ENCODE measurements at places on chromosomes 4 and X.
A peak's percentile ranks its signal among the peaks of the same experiment; 100 is the strongest.

- DNase-seq = no peak
Measured at GRCh38 chrX:71955530-71956120, 45.0 kb downstream of the NHSL2 start.

DNA sequence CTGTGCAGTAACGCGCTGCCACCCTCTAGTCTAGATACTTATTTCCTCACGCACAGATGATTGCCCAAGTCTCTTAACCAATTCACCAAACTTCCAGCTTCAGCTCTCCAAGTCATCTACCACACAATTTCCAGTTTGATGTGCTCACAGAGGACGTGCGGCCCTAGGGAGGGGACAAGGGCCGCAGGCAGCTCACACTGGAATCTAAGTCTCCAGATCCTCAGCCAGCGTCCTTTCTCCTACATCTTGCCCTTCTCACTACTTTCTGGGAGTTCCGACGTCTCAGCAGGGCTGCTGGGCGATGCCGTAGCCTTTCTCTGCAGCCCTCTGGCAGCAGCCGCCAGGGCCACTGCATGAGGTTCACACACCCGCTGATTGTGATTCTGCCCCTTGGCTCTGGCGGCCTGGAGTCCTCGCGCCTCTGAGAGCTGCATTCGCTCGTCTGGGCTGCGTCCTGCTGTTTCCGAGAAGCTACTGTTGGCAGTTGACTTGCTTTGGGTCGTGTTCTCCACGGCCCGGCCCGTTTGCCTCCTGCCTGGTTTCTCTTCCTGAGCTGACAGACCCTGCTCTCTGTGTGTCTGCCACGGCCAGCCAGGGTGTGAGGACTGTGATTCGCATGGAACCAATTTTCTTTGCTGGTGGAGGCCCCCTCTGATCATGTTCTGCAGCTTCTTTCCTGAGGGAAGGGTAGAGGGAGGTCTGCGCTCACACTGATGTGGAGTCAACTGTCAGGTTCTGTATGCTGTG, 14.1 kb upstream of the TMEM131L start:
- DNase-seq = no peak

DNA sequence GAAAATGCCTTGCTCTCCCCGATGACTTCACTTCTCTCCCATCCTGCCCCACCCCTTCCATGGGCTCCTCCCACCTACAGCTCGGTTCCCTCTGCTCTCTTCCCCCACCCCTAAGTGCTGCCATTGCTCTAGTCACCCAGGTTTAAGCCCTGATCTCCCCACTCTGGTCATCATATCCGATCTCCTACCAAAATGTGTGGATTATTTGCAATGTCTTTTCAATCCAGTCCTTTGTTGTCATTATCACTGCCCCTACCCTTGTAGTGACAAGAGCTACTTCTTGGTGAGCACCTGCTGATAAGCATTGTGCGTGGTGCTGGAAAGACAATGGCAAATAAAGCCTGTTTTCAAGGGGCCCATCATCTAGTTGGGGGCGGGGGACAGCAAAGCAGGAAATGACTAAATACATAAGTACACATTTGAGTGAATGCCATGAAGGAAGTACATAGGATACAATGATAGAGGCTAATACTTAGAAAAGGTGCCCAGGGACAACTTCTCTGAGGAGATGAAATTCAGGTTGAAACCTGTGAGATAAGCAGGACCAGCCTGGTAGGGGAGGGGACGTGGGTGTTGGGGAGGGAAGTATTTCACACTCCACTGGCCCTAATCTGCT, 63.8 kb downstream of the DLG3 start:
- DNase-seq = no peak

DNA sequence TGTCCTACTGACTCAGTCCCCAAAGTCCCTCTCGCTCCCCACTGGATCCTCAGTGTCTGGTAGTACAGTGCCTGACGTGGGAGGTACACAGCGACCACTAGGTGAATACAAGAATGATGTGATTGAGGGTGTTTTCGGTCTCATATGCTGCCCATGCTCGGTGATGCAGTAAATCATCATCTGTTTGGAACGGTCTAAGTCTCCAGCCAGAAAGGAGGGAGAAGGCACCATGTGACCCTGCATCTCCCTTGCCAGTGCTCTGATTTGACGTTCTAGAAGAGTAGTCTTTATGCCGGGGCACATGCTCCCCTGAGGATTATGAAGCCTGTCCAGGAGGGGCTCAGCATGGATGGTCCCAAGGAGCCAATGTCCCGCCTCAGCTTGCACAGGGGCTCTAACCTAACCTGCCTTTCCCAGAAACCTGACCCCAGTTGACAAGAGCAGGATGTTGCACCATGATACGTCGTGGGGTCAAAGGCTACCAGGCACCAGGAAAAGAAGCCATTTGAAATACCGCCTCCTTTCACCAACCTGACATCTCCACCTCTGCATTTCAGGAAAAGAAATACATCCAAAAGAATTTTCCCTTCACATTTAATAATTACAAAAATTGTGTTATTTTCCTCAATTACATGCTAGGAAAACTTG, 13.8 kb upstream of the PLXNB3 start:
- no peak for DNase-seq

DNA sequence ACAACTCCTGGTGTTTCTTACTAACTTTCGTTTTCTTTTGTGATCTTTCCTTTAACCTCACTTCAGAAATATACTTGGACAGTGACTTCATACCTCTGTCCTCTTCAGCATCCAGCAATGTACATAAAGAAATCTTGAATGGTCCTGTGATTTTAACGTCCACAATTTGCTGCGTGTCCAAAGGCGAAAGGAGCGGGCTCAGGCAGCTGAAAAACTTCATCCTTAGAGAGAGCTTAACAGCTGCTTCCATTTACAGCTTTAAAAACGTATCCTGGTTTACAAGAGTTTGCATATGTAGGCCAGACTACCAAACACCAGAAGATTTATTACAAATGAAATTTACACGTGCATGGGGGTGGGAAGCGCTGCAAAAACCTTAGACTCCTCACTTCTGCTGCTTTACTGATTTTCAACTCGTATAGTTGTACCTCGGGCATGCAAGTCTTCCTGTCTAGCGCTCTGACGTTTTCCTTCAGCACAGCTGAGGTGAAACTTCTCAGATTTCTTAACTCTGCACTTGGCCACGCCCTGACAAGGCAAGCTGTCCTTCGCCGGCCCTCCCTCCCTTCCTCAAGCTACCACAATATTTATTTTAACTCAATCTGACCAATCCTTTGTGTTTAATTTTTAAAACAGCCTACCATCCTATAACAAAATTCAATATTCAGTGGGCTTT, 406.4 kb downstream of the FAM47A start:
- no peak for DNase-seq

- DNase-seq = no peak
Measured at GRCh38 chr4:96145601-96146000, 305.7 kb downstream of the PDHA2 start.

DNA sequence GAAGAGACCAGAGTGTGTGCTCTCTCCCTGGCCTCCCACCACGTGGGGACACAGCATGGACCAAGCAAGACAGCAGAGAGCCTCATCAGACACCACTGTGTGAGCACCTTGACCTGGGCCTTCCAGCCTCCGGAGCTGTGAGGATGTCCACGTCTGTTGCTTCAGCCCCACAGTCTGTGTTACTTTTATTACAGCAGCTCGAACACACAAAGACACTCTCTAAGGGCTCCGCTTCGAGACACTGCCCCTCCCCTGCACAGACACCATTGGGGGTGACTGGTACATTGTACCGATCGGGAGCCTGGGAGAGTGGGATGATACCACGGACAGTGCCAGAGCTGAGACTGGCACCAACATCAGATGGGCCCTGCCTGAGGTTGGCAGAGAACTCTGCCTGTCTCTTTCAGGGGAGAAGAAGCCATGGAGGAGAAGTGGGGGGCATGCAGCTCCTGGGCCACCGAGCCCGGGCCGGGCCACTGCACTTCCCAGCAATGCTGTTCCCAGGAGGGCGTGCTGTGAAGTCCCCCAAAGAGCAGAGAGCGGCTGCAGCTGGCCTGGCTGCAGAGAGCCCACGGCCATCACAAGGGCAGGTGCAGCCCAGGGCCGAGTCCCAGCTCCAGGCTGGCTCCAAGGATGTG, 48.1 kb upstream of the HMX1 start:
- DNase-seq = no peak

DNA sequence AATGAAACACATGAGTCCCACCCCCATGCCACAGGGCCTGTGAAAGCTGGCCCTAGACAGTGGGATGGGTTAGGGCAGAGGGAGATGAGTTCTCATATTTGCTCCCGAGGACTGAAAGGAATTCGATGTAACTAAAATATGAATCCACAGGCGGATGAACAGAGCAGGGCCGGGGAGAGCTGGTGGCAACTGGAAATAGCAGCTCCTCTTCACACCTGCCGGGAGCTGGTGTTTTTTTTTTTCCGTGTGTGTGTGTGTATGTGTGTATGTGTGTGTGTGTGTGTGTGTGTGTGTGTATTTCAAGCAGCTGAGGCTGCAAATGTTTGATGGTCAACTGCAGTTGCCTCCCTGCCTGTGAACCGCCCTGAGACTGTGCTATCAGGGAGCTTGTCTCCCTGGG, 115.1 kb upstream of the PSAPL1 start:
- no peak for DNase-seq

GRCh38 chr4:1336088-1336491, 10.9 kb upstream of the UVSSA start:
- no peak for DNase-seq

DNA sequence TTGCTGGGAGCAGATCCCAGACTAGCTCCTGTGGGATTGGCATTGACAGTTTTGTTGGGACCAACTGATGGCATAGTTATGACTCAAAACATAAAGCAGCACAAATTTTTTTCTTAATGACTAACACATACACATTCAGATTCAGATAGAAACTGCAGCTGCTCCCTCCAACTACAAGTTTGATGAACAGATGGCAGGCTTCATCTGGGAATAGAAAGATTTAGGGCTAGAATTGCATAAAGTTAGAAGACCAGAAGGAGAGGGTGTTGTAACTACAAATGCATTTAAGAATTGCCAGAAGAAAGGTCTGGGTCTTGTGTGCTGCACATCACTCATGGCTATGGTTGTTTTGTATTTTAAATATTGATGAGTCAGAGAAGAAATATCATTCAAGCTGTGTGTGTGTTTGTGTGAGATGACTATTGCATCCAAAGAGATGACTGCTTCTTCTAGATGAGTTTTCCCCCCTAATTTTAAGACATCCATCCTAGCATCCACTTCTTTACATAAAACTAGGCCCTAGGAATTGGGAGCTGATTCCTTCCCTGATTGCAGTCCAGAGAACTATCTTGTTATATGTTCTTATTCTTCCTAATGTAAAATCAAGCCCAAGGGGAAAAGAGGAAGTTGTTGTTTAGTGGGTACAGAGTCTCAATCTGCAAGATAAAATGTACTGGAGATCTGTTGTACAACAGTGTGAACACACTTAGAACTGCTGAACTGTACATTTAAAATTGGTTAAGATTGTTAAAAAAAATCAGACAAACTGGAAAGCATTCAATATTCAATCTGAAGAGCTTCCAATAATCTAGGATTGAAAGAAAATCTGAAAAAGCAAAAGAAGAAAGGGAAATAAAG, 175.1 kb downstream of the PARM1 start:
- DNase-seq = no peak

GRCh38 chr4:2413821-2414610, 4.4 kb downstream of the ZFYVE28 start:
- no peak for DNase-seq

- DNase-seq = no peak
Measured at GRCh38 chr4:56611501-56611900, 69.6 kb downstream of the HOPX start.

DNA sequence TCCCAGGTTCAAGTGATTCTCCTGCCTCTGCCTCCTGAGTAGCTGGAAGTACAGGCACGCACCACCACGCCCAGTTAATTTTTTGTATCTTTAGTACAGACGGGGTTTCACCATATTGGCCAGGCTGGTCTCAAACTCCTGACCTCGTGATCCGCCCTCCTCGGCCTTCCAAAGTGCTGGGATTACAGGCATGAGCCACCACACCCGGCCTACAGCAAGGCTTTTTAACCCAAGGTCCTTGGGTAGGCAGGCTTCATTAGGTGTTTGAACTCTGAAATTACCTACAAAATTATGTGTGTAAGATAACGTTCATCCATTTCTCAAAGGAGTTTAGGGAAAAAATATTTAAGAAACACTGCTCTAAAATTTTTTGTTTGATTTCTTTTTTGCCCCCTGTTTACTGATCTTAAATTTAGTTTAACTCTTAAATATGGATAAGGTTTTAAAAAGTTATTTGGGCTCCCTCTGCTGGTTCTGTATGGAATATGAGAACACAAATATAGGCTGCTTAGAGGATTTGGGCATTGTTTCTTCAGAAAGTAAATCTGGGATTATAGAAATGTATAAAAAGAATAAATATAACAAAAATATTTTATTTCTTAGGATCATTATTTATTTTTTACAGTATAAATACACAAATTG, 92.8 kb downstream of the CBR4 start:
- peak; percentile 29 for DNase-seq

GRCh38 chr4:163679189-163679588, 184.7 kb downstream of the TMA16 start:
- DNase-seq = no peak

DNA sequence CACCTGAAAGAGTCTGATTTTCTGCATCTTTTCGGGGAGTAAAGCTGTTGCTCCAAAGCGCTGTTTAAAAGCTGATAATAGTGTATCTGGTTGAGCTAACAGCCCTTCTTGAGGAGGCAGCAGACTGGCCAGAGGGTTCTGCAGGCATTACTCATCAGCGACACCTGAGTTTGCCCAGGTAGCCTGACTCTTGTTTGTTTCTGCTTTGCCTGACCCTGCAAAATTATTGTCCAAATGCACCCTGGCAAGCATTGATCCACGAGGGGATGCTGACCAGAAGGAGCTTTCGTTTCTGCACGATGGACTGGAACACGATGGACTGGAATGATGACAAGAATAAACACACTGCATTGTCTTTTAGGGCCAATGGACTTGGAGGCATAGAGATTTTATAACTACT, 6.2 kb downstream of the CD99 start:
- DNase-seq = peak; percentile 39

GRCh38 chr4:184383497-184384055, 90.8 kb downstream of the IRF2 start:
- no peak for DNase-seq

GRCh38 chr4:80154545-80154933, 42.8 kb upstream of the PRDM8 start:
- DNase-seq = no peak

DNA sequence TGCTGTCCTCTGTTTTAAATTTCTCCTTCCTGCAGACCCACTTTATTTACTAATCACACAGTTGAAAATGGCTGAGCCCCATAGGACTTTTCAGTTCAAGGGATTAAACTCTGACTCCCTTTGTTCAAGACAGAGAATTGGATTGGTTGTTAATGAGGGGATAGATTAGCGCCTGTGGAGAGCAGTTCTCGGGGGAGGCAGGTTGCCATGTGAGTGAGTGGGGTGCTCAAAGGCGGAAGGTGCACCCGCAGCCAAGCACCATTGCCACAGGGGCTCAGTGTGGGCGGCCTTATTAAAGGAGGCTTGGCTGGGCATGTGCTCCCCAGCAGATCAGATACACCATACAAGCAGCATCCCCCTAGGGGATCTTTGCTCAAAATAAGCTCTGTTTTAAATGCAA, 7.9 kb upstream of the CBR4 start:
- no peak for DNase-seq

- no peak for DNase-seq
Measured at GRCh38 chrX:6149060-6149872, 79.4 kb downstream of the NLGN4X start.

- no peak for DNase-seq
Measured at GRCh38 chr4:137408527-137409177, 123.6 kb downstream of the PCDH18 start.
